Activated naive CD4-positive, alpha-beta T cell treated with anti-CD3 and anti-CD28 coated beads, Interleukin-2, amount 50 U/mL, for 72 hours (primary cell): ENCODE measurements at places on chromosomes 2 and 18. TPM values are rescaled to one million over a fixed set of nuclear protein-coding genes. Genes with fewer than 3 reads are reported as not detected.

- no peak for DNase-seq
These were observed 90.7 kb upstream of the GCFC2 start for GRCh38 chr2:75801234-75801982.

The LTBP1 gene
- total RNA-seq, result 0.39 TPM

GRCh38 chr2:3122525-3122924 is 255.1 kb downstream of the EIPR1 start:
- no peak for DNase-seq

The DSG3 gene
- total RNA-seq, result not detected

The FEV gene
- total RNA-seq, result not detected

DNA sequence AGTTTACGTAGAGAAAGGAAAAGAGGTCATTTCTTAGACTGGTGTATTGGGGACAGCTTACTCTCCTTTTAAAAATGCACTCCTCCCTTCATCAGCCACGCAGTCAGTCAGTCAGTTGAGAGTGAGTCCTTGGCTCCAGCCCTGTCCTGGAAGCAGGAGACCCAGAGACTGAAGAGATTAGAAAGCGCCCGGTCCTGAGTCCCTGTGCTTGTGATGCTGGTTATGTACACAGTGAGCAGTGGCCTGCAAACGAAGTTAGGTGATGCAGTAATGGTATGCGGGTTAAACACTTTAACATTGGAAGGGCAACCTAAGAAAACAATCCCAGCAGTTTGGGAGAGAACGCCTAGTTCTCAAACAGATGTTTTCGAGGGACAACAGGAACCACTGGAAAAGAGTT is 6.3 kb upstream of the ASB1 start:
- DNase-seq, result no peak

DNA sequence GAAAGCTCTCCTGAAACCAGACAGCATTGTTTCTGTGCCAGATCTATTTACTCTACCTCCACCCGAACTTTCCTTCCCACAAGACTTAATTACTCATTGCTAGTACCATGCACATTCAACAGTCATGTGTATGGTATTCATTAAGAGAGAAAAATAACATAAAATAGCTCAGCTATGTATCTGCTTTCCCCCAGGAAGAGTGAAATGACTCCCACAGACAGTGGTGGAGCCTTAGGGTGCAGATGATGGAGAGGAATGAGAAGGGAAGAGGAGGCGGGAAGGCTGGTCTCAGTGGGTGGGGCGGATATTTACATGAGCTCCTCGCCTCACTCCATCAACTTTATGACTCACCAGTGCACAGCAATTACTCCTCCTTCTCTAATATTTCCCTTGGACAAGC is 724.5 kb downstream of the EPHA4 start:
- DNase-seq, result no peak

The TP53I3 gene
- total RNA-seq, result 2.6 TPM

DNA sequence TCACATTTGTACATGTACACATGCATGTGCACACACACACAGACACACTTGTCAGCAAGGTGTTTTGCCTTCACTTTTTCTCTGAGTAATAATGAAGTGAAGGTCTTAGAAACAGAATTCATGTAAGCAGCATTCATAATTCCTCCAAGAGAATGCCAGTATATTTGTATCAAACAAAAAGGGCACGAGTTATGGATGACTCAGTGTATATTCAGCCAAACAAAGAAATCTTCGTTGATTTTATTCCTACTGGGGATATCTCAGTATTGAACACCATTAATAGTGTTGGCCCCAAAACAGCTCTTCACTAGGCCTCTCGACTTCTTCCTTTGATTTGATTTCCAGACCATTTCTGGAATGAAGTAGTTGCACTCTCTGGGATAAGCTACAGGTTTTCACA is 125.3 kb downstream of the PIK3C3 start:
- no peak for DNase-seq

DNA sequence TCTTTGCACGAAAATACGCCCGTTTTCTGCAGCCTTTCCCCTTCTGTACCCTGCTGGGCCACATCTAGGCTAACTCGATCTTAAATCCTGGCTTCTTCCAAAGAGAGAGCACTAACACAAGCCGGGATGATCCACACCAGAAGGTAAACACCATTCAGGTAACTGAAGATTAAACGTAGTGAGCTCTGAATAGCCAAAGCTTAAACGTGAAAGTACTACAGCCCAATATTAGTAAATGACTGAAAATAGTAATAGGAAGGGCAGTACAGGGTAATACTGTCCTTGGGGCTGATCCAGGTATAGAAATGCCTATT is 422 bp upstream of the MRPL53 start:
- no peak for DNase-seq

GRCh38 chr2:151730262-151730975 is 3.9 kb downstream of the NEB start:
- DNase-seq, result no peak

- DNase-seq, result peak; percentile 25
These were observed 38.9 kb upstream of the LPIN2 start for GRCh38 chr18:3051718-3052410.

DNA sequence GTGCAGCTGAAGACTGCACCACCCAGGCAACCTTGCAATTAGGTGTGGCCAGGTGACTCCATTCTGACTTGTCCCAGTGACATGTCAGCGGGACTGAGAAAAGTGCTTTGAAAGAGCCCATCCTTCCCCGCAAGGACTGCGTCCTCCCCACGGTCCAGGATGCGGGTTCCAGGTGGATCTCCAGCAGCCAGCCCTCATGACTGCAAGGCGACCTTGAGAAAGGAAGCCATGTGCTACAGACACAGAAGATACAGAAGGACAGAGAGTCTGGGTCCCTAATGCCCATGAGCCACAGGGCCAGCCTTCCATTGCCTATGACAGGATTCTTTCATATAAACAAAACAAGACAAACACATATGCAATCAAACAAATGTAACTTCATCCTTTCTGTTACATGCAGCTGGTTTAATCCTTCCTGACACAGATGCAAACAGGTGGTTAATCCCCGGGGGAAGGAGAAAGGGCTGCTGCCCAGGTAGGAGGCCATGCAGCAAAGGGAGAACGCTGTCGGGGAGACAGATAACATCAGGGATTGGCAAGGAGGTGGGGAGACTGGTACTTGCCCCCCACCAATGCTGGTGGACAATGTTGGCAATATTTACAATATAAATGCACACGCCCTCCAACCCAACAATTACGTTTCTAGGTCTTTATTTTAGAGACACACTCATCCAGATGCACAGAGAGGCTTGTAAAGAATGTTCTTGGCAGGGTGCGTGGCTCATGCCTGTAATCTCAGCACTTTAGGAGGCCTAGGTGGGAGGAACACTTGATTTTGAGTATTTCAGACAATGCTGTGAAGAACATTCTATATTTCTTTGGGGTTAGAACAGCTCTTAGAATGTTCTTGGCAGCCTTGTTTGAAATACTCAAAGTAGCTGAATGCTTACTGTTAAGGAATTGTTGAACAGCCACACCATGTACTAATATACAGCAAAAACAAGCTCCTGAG is 64.8 kb downstream of the NCAPH start:
- DNase-seq, result no peak

DNA sequence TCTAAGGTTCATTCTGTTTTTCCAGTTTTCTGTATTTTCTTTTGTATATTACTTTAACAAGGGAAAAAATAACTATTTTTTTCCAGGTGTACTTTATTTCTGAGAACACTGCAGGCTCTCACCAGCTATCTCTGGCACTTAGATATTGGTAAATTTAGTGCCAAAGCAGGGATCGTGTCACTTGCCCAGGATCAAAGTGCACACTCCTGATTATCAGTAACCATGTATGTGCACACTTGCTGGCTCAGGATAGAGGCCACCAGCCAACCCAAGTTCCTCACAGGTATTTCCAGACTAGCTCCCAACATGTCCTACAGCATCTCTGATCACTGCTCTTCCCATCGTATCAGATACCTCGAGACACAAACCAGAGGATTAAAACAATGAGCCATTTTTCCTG is 5.8 kb upstream of the FZD5 start:
- no peak for DNase-seq

DNA sequence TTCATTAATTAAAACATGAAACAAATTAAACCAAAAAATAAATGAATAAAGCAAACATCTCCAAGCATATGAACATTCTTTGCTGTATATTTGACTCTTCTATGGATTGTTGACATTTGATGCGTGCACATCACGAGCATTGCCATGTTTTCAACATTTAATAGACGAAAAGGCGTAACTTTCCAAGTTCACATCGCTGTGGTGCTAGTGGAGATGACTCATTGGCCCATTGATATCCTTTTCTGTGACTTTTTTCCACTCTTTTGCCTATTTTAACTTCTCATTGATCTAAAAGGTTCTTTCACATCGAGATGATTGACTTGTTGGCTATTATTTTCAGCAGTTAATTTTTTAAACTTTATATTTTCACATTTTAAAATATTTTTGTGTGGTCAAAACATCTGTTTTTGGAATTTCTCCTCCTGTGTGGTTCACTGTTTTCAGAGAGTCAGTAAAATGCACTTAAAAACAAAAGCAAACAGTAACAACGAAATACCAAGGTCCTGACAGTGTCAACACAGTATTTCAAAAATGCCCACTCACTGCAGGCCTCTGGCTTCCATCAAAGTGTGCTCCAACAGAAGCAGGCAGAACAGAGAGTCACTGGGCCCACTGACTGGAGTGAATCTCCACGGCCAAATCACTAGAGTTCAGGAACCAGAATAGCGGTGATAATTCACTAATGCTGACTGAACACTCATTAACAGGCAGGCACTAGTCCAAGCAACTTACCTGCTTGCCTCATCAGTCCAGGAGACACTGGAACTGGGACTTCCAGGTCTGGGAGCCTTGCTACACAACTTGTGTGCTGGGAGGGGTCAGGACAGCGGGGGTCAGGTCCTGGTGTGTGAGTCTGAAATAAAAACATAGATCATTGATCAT is 372.2 kb upstream of the SMIM21 start:
- no peak for DNase-seq

GRCh38 chr18:34838669-34839068 is 128.6 kb downstream of the DTNA start:
- DNase-seq, result no peak

The PLCD4 gene
- total RNA-seq, result 0.43 TPM

DNA sequence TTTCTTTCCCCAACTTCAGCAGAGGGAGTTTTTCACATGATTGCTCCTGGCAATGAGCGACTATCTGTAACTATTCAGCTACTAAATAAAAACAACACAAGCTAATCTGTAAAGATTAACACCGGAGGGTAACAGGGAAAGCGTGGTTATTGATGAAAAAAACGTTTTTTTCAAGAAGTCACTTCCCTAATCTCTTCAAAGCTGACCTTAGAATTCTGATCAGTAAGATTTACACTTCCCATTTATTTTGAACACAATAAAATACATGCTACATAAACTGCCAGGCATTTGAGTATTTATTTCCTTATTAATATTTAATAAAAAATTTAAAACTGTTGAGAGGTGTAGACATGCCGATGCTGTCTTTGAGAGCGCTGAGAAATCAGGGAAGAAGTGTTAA is 207.4 kb upstream of the HDAC4 start:
- no peak for DNase-seq

DNA sequence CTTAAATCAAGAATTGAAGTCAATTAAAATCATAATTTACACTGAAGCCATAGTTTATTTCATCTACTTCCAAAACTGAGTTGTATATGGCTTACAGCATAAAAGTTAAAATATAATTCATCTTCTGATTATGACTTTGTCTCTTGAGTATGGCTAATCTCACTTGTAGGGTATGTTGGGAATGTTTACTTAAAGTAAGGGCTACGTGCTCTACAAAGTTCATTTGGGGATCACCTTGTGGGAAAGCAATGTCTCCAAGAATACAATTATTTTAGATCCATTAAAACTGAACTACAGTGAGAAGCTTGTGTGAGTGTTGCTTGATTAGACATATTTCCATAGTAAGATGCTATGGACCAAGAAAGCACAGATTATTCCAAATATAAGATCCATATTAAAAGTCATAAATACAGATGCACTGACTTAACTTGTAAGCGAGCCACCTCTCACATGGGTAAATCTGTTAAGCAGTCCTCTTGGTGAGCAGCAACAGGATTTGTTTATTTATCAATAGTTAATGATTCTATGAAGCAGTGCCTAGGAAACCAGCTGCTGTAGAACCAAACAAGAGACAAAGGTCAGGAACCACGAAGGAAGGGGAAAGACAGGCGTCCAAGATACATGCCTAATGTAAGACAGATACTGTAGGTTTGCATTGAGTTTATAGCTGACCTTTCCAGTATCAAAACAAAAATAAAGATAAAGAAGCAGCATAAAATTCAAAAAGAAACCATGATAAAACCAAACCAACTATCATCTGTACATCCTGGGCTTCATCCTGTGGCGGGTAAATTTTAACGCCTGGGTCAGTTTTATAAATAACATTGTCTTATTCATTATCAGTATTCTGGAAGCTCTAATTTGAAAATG is 24.8 kb downstream of the DSG4 start:
- no peak for DNase-seq

DNA sequence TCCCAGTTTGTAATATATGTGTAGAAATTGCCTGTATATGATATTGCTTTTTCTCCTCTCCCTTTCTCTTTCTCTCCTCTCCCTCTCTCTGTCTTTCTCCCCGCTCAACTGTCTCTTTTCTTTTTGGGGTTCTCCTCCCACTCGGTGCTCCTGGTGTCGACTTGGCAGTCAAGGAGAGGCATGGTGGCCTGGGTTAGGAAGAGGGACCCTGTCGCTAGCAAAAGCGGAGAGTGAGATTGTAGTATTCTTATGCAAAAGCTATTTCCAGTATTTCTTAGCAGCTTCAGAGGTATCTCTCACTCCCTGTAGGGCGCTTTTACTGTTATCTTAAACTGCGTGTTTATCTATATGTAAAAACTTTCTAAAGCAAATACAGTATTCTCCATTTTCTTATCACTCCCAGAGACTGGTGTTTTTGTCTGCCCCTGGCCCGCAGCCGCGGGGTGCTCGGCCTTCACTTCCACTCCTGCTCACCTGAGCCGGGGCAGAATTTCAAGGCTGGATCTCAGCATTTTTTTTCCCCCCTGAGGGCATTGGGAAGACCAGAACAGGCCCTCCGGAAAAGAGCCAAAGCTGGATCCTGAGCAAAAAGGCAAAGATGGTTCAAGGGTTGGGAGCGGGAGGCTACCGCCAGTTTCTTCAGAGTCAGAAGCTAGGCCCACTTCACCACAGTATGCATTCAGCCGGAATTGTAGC is 4.3 kb downstream of the SIX3 start:
- DNase-seq, result no peak

DNA sequence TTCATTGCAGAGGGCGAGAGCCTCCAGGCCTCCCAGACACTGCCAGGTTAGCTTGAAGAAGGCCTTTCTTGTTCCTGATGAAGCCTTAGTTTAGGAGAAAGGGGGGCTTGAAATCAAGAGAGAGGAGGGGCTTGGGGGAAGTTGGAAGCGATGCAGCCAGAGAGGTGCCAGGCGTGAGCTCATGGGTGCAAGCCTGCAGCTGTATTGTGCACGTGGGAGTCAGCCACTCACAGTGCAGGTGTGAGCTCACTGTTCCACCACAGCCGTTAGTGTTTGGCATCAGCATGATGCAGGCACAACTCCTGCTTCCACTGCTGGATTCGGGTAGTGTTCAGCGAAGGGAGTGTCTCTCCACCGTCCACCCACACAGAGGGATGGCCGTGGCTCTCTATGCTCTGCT is 68.4 kb upstream of the ALPP start:
- DNase-seq, result no peak

The GALNT14 gene
- total RNA-seq, result 1.2 TPM

The MALL gene
- not detected for total RNA-seq

The PKDCC gene
- not detected for total RNA-seq
